ENCODE measurements at places on chromosomes 11 and 22.
A peak's percentile ranks its signal among the peaks of the same experiment; 100 is the strongest.

- no peak for DNase-seq
Measured at GRCh38 chr11:124725719-124726105, 14.0 kb upstream of the NRGN start.

GRCh38 chr11:45215098-45215865, 68.8 kb downstream of the PRDM11 start:
- DNase-seq, result no peak

- DNase-seq, result no peak
Measured at GRCh38 chr11:74018331-74019005, 9.6 kb upstream of the UCP3 start.

DNA sequence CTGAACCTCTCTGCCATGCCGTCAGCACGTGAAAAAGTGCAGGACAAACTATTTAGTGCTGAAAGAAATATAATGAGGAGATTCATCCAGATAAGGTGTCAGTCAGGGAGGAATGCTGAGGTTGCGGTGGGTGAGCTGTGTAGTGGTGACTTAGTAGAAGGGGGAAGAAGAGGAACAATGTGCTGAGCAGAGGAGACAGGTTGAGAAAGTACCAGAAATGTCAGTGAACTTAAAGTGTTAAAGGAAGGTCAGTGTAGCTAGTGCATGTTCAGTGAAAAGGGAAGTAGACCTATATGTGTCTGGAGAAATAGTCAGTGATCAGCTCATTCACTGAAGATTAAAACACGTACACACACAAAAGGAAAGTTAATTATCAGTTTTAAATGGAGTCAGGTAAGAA, 237.6 kb upstream of the CCDC179 start:
- DNase-seq, result no peak

DNA sequence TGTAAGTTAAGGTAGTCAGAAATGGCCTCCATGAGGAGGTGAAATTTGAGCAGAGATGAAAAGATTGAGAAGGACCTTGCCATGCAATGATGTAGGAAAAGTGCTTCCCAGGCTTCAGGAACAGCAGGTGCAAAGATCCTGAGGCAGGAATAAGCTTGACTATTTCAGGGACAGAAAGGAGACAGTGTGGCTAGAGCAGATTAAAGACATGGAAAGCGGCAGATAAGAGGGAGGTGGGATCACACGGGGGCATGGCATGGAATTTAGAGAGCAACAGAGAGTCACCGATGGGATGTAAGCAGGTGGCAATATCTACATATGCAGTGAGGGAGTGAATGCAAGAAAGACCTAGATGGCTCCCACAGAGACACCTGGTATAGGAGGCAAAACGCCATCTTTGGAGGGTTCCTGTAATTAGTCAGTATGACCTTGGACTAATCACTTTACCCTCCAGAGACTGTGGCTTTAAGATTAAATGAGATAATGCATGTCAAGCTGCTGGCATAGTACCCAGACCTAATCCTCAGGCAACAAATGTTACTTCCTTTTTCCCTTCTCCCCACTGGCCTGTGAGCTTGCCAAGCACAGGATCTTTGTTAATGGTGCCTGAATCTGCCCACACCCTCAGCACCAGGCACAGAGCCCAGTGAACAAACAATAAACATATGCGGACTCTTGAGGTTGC, 24.6 kb upstream of the ACER3 start:
- peak; percentile 89 for DNase-seq

DNA sequence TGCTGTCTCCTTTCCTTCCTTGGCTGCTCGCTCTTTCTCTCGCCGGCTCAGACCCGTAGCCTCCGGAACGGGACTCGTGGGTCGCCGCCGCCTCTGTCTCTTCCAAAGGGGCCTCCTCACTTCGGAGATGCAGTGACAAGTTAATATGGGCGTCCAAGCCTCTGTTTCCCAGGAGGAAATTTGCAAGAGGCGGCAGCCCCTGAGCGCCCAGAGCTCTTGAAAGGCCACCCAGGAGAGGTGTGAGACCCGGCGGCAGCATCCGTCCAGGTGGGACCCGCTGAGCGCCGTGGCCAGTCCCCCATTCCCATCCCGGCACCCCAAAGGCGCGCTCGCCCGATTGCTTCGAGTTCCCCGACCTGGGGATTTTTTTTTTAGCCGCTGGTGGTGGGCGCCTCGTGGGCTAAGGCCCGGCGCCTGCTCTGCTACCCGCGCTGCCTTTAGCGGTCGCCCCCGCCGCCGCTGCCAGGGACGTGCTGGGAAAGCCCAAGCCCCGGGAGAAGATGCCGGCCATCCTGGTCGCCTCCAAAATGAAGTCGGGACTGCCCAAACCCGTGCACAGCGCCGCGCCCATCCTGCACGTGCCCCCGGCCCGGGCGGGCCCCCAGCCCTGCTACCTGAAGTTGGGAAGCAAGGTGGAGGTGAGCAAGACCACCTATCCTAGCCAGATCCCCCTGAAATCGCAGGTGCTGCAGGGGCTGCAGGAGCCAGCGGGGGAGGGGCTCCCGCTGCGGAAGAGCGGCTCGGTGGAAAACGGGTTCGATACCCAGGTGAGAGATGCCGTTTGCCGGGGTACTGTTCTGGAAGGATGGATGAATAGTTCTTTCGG, 772 bp downstream of the NAV2 start:
- peak; percentile 43 for DNase-seq

- no peak for DNase-seq
Measured at GRCh38 chr11:134228625-134229024, 4.2 kb downstream of the VPS26B start.
